ENCODE measurements at places on chromosomes 5 and 9. TPM values are rescaled to one million over a fixed set of nuclear protein-coding genes. Genes with fewer than 3 reads are reported as not detected.

The CARTPT gene
- total RNA-seq = not detected

The PTGDS gene
- not detected for total RNA-seq

The GLRX gene
- total RNA-seq = 8.1 TPM

The NUTM2G gene
- not detected for total RNA-seq

The PCDHB14 gene
- 0.24 TPM for total RNA-seq

The PCDH1 gene
- 2.7 TPM for total RNA-seq

The ARHGEF28 gene
- total RNA-seq = 0.27 TPM

The TRUB2 gene
- total RNA-seq = 51.6 TPM

The ARSI gene
- total RNA-seq = not detected

The TMEM215 gene
- not detected for total RNA-seq

The GPR151 gene
- total RNA-seq = not detected

The OR1Q1 gene
- total RNA-seq = not detected

The FAM151B gene
- 3.8 TPM for total RNA-seq

The BARHL1 gene
- total RNA-seq = not detected

The AJM1 gene
- 1.2 TPM for total RNA-seq

DNA sequence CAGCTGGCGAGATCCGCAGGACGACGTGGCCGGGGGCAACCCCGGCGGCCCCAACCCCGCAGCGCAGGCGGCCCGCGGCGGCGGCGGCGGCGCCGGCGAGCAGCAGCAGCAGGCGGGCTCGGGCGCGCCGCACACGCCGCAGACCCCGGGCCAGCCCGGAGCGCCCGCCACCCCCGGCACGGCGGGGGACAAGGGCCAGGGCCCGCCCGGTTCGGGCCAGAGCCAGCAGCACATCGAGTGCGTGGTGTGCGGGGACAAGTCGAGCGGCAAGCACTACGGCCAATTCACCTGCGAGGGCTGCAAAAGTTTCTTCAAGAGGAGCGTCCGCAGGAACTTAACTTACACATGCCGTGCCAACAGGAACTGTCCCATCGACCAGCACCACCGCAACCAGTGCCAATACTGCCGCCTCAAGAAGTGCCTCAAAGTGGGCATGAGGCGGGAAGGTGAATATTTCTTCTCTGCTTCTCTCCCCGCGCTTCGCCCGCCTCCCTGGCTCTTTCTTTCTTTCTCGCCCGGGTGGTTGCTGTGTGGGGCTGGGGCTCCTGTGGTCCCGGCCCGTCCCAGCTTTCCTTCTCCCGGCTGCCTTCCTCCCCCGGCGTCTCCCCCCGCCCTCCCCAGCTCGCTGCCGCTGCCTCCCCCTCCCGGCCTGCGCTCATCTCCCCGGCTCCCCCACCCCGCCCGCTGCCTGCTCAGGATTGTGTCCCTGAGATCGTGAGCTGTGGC, 2.2 kb downstream of the NR2F1 start:
- DNase-seq = no peak

DNA sequence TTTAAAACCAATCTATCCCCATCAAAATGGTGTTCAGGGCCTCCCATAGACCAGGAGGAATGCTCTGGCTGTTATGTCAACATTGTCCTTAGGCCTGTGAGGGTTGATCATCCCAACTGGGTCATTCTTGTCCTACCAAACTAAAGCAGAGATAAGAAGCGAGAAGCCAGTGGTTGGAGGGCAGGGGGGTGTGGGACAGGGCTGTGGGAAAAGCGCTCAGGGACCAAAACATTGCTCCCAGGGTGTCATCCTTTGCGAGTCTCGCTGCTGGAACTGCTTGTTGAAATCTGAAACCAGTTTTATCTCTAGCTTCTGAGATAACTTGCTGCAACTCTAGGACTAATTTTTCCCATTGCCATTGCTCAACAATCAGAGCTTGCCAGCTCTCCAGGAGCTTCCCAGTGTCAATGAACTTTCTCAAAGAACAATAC, 48.1 kb downstream of the SPATA31C2 start:
- no peak for DNase-seq

GRCh38 chr9:135359764-135360163, 119.8 kb upstream of the PPP1R26 start:
- DNase-seq = no peak

DNA sequence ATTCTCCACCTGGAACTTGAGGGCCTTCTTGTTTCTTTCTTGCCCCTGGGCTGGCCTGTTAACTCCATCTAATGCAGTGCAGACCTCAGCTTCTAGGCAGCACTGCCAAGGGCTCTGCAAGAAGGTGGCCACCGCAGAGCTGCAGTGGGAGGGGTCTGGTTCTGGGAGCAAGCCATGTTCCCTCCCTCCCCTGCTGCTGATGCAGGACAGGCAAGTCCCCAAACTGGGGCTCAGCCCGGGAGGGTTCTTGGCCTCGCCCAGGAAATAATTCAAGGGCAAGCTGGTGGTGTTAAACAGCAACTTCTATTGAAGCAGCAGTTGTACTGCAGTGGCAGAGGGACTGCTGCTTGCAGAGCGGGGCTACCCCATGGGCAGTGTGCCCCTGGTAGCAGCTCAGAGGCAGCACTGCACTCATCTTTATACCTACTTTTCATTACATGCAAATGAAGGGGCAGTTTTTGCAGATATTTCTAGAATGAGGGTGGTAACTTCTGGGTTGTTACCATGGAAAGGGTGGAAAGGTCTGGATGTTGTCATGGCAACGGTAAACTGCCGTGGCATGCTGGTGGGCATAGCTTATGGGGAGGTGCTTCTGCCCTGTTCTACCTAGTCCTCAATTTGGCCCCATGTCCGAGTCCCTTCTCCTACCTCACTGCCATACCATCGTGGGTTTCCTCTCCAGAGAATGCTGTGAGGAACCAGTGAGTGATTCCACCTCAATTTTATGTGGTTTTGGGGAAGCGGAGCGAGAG, 82.1 kb downstream of the WDR41 start:
- no peak for DNase-seq

DNA sequence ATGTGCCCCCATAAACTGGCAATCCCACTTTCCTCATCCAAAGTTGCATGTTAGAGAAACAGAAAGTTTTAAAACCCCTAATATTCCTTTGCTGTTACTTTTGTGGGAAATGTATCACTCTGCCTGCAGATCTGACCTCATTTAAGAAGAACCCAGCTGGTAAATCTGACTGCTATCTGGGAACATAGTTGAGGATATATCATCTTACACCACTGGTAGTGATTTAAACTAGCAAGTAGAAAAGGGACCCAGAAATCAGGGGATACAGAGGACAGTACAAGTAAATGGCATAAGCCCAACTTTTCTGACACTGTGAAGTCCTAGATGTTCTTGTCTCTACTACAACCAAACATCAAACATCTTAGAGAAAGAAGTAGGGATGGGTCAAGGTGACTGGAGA, 1060.5 kb upstream of the DMAC1 start:
- no peak for DNase-seq

DNA sequence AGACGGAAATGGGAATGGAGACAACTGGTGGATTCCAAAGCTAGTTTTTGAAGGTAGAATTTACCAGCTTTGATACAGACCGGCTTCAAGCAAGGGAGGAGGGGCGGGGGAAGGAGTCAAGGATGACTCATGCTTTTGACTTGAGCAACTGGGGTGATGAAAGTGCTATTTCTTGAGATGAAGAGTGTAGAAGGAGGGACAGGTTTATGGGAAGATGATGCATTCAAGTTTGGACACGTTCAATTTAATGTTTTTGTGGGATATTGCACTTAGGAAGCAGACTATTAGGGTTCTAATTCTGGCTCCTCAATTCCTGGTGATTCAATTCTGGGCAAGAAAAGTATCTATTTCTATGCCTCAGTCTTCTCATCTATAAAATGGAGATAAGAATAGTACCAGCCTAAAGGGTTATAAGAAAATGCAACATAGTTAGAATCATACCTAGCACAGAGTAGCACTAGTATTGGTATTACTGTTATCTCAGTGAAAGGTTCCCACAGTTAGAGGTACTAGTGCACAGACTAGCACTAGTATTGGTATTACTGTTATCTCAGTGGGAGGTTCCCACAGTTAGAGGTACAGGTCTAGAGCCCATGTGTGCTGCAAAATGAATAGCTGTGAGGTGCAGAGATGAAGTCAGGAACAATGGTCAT, 4.6 kb downstream of the NIPAL4 start:
- peak; percentile 38 for DNase-seq

GRCh38 chr5:159509002-159509660, 178.8 kb upstream of the IL12B start:
- no peak for DNase-seq

- no peak for DNase-seq
These were observed 3.6 kb upstream of the SPATA24 start for GRCh38 chr5:139407517-139407916.

DNA sequence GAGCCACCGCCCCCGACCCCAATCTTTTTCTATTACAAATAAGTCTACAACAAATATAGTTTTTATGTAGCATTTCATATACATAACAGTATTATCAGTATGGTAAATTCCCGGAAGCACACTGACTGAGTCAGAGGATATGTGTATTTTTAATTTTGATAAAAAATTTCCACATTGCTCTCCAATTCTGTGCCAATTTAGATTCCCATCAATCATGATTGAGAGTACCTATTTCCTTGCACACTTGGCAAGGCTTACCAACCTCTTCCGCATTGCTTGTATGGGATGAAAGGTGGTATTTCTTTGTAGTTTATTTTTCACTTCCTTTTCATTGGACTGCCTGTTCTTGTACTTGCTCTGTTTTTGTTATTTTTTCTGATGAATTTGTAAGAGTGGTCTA, 204.6 kb downstream of the RFX3 start:
- DNase-seq = no peak

- no peak for DNase-seq
These were observed 988 bp downstream of the SHISAL2B start for GRCh38 chr5:64691291-64691690.

- DNase-seq = no peak
These were observed 74.0 kb downstream of the KCNN2 start for GRCh38 chr5:114435885-114436299.

DNA sequence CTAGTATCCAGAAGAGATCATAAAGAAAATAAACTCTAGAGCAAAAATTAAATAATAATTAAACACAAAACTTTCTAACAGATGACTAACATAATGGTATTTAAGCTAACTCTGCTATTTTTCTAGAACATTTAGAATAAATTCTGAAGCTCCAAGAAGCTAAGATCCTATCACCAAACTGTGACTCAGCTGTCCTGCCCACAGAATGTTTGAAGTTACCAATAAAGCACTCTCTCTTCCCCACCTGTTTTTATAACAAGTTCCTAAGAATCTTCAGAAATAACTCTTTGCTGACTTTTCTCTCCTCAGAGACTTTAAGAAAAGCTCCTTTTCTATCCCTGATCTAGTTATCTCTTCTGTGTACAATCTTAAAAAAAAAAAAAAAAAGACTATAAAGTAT, 6.0 kb upstream of the EFNA5 start:
- DNase-seq = no peak

GRCh38 chr9:127838375-127839078, 15.9 kb downstream of the ENG start:
- no peak for DNase-seq

DNA sequence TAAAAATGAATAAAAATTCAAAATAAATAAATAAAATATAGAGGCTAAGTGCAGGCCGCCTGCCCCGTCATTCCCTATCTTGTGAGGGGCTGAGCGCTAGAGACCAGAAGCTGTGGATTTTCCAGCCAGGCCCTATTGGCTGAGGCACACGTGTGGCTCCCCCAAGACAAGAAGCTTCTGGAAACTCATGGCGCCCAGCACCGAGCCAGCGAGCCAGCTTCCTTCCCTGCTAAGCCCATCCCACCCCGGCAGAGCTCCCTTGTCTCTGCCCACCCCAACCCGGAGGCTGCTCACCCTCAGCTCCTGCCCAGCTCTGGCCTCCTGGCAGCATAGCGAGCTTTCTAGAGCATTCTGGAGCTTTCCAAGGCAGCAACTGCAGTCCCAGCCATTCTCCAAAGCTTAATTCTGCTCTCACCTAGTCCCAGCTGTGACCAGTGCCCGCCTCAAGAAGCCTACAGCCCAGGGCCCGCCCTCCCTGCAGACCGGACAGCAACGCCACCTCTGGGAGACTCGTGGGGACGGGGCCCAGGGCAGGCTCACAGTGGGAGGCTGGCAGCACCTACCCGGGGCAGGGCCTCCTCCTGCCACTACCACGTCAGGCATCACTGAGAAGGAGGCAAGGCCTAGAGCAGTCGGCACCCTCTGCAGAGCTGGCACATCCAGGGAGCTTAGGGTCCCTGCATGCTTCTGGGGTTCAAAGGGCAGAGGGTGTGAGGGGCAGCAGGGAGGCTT, 23.2 kb upstream of the TMEM250 start:
- DNase-seq = no peak

GRCh38 chr5:74927336-74927735, 61.1 kb upstream of the FAM169A start:
- DNase-seq = no peak

DNA sequence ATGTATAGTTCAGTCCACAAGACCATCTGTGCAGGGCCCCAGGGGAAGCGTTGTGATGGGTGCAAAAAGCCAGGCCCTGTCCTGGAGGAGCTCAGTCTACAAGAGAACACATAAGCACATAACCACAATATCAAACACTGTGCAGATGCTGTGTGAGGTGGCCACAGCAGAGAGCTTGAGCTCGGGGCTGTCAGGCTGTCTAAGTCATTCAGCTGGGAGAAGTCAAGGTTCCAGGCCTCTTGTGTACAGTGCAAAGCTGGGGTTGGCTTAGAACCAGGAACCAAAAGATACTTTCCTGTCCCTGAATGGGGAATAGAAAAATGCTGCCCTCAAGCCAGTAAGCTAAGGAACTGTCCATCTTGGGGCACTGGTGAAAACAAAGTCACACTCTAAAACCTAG, 75.0 kb downstream of the PRDM6 start:
- DNase-seq = no peak

- DNase-seq = peak; percentile 68
These were observed at the start of gene RUFY1 for GRCh38 chr5:179550511-179551342. Gene RUFY1 (plus strand): TSS chr5:179550554. CDS start chr5:179550570, 16 bp downstream.

GRCh38 chr9:73153793-73154227, 2.1 kb downstream of the ANXA1 start:
- no peak for DNase-seq

DNA sequence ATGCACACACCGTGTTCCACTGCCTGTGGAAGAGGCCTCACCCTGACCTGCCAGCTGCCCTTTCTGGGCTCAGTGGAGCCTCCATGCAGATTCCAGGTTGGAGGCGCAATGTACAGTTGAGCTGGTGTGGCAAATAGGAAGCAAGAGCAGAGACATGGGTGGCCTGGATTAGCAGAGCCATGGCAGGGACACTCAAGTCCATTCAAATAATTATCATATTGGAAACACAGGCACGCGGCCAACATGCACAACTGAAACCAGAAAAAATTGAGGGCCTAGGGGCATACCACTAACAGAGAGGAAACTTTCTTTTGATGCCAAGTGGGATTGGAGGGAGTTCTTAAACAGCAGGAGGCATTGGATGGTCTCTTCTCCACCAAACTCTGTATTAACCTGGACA, 35.8 kb downstream of the OTULINL start:
- no peak for DNase-seq

DNA sequence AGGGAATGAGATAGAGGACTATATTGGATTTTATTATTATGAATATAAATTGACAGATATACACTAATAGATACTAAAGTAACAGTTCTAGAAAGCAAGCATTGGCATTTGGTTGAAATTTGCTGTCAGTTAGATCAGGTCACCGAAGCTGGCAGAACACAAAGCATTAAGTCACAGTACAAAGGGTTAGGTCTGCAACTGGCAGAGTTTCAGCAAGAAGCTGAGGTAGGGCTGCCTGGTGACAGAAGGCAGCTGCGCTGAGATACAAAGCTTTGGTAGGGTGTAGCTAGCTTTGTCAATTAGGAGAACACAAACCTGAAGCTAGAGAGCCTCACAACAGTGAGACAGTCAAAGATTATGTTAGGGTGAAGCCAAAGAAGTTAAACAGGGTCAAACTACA, 6.3 kb upstream of the CSNK1G3 start:
- DNase-seq = no peak

Measured in SK-MEL-5 (cell line).